ENCODE measurements at places on chromosomes 1 and 21. TPM values are rescaled to one million over a fixed set of nuclear protein-coding genes. Genes with fewer than 3 reads are reported as not detected.

The BEND5 gene
- total RNA-seq: not detected

The RGS4 gene
- total RNA-seq: not detected

The IFFO2 gene
- 6.8 TPM for total RNA-seq

The DNAJB4 gene
- total RNA-seq: 36.7 TPM

The CYP4B1 gene
- total RNA-seq: 0.24 TPM

The KLHDC8A gene
- total RNA-seq: 0.71 TPM

The TMEM240 gene
- total RNA-seq: 0.75 TPM

Measured in A549 treated with AZD2906 at 1 μM for 4 hours (cell line).